CD4-positive, alpha-beta T cell (primary cell): ENCODE measurements at places on chromosomes 13 and 19.
A peak's percentile ranks its signal among the peaks of the same experiment; 100 is the strongest.

GRCh38 chr19:20252613-20253012 lies 85.6 kb downstream of the ZNF486 start:
- no peak for DNase-seq

GRCh38 chr19:51514866-51515481 lies 13.4 kb upstream of the SIGLEC12 start:
- DNase-seq: no peak

GRCh38 chr19:30580673-30581072 lies 208.5 kb downstream of the ZNF536 start:
- DNase-seq: no peak

DNA sequence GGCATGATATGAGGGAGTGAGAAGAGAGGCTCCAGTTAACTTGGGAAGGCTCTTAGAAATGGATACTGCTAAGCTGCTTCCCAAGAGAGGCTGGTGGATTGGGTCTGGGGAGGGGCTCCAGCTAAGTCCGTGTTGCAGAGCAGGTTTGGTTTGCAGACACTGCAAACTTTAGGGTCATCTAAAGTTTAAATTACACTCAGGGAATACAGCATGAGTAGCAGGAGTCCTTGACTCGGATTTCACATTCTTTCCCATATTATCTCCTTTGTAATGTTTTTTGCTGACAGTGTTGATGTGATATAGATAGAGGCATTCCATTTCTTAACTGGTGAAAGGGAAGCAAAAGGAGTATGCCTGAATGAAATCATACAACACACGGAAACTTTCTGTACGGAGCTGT lies 31.9 kb downstream of the SGCG start:
- no peak for DNase-seq

GRCh38 chr13:96294930-96295881 lies 205.3 kb downstream of the HS6ST3 start:
- no peak for DNase-seq

DNA sequence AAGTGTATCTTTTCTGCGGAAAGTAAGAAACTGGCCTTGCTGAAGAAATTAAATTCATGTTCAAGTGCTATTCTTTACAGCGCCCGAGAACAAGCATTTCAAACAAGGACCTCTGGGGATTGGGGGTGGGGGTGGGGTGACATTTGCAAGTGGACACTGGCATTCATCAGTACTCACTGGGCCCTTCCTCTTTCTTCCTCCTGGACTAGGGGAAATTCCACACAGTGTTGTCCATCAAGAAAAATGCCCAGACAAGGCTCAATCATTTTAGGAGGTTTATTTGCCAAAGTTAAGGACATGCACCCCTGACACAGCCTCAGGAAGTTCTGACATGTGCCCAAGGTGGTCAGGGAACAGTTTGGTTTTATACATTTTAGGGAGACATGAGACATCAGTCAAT lies 22.9 kb upstream of the OR10H1 start:
- DNase-seq: no peak

- DNase-seq: no peak
Observed at GRCh38 chr19:46970815-46971214, 48.8 kb upstream of the NPAS1 start.

DNA sequence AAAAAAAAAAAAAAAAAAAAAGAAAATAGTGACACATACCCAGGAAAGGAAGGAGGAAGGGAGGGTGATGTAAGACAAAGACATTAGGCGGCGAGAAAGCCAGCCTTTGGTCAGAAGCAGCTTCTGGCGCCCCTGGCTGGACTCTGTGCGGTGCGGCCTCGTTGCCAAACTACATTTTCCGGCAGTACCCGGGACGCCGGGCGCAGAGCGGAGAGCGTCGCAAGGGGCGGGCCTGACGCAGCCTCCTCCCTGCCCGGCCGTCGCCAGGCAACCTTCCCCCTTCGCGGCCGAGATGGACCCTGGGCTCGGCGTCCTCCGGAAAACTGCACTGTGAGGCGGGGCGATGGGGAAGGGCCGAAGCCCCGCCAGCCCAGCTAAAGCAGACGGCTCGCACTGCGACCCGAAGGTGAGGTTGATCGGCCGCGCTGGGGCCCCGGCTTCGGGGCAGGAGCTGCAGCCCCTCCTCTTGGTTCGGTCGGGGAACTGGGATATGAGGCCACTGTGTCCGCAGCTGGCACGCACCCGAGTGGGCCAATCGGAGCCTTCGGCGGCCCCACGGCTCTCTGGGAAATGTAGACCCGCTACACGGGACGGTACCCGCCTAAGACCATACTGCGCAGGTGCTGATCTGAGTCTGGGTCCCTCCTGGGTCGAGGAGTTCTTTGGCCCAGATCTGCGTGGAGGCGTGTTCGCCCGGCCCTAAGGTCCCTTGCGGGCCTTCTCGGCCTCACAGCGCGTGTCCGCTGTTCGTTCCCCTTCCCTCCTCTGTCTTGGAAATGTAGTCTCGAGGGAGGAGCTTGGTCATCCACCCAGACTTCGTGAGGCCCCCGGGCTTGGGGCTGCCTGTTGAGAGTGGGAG lies 2.3 kb upstream of the MZF1 start:
- DNase-seq: peak; percentile 63

DNA sequence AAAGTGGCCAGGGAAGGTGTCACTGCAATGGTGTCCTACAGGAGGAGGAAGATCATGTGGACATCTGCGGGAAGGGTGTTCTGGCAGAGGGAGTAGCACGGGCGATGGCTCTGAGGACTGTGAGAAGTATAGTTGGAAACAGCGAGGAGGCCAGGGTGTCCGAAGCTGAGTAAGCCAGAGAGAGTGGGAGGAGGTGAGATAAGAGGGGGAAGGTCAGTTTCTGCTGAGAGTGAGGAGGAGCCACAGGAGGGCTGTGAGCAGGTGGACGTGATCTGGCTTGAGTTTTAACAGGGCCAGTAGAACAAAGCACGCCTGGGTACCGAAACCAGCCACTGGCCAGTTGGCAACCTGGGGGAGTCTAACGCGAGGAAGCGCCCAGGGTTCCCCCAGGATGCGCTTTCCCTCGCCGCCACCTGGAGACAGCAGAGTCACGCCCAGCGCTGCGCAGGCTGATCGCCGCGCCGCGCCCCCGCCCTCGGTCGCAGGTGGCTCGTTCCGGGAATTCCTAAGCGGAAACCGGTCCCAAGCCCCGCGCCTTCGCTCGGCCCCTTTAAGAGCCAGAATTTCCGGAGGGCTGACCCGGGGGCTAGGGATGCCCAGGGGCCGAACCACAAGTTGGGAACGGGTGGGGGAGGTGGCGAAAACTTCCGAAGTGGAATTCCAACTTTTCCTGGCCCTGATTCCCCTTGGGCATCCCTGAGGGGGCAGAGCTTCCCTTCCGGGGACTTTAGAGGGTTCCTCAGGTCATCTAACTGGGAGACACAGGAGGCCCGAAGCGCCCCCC lies 1.1 kb upstream of the LSR start:
- DNase-seq: peak; percentile 53

DNA sequence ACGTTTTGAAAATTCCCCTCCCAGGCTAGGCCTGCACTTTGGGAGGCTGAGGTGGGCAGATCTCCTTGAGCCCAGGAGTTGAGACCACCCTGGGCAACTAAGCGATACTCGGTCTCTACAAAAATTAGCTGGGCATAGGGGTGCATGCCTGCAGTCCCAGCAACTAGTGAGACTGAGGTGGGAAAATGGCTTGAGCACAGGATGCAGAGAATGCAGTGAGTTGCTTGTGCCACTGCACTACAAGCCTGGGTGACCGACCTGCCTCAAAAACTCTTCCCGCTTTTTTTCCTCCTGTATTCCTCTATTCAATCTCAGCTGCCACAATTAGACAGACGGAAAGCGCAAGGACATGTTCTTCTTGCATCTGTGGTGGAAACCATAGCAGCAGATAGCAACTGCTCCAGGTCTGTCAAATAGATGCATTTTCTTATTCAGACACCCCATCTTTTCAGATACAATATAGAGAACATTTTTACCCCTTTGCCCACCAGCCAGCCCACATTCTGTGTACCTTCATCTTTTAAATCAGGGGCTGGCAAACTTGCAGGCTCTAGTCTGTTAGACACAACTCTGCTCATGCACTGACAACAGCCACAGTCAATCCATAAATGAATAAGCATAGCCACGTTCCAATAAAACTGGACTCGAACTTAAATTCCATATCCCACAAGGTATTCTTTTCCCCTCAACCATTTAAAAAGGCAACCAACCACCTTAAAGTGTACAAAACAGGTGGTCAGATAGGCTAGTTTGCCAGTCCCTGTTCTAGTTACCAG lies 4.8 kb downstream of the TPT1 start:
- no peak for DNase-seq

DNA sequence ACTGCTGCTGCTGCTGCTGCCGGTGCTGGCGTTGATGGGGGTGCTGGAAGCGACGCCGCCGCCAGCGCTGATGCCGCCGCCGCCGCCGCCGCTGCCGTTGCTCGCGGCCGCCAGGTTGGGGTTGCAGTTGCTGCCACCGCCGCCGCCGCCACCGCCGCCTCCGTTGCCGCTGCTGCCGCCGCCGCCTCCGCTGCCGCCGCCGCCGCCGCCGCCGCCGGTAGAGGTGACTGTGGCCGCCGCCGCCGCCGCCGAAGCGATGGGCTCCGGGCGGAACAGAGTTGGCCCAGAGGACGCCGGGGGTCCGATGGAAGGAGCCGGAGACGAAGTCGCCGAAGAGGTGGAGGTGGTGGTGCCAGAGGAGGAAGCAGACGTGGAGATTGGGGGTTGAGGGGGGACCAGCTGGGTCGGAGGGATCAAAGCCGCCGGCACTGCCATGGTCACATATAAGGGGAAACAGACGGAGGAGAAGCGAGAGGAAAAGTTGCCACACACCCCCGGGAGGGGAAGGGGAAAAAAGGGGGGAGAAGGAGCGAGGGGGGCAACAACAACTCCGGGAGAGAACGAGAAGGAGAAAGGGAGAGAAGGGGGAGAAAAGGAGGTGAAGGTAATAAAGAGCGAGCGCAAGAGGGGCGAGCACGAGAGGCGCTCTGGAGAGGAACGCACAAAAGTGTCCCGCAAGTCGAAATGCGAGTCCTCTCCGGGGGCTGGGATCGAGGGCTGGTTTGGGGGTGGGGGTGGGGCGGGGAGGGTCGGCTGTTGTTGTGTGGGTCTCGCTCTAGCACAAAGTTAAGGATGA lies 471 bp downstream of the DACH1 start:
- DNase-seq: no peak
